Activated CD4-positive, alpha-beta memory T cell treated with anti-CD3 and anti-CD28 coated beads, Interleukin-2, amount 10 ng/mL, durations not matched to agents 7 days and 5 days (primary cell): ENCODE measurements at places on chromosomes 13 and 19.

- DNase-seq: no peak
Observed at GRCh38 chr13:73938372-73939070, 195.7 kb downstream of the KLF12 start.

GRCh38 chr19:39498798-39499642 lies at the start of gene DLL3:
TSS of gene DLL3 (plus strand) at chr19:39498947. CDS start at chr19:39498975, 28 bp downstream.
- no peak for DNase-seq

DNA sequence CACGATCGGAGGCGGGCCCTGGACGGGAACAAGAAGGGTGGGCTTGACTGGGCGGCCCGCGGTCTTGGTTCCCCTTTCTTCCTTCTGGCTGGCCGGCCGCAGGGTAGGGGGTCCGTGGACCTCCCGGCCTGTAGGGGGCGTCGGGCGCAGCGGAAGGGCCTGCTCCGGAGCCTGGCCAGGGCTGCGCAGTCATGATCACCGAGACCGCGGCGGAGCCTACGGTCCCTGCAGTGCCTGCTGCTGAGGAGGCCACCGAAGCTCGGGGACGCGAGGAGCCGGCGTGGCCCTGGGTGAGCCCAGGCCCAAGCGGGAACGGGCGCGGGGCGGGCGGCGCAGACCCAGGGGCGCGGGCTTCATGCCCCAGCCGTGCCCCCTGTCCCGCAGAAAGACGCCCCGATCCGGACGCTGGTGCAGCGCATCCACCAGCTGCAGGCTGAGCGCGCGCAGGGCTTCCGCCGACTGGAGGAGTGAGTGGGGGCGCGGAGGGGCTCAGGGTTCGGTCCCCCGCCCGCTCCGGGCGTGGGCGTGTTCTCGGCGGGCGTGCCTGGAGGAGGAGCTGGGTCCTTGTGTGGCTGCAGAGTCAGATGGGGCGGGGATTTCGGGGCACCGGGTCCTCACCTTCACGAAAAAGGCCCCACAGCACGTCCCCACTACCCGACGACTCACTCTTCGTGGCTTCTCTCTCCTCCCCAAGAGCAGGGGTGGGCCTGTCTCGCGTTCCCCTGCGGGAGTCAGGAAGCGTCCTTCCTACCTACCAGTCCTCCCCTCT lies at the start of gene REX1BD:
Gene REX1BD (plus strand): TSS at position 188 of the 769 bp plus-strand sequence. CDS start 4 bp downstream, at position 192.
- peak; percentile 83 for DNase-seq

DNA sequence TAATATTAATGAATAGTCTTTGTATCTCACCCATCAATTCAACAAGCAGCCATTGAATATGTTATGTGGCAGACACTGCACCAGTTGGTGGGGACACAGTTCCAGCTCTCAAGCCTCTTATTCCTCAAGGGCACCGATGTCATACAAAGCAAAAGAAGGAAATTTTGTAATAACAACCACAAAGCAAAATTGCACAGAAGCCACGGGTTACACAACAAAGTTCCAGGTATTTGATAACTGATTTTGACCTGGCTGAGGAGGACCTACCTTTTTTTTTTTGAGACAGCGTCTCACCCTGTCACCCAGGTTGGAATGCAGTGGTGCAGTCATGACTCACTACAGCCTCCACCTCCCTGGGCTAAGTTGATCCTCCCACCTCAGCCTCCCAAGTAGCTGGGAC lies 266.7 kb downstream of the FOXO1 start:
- no peak for DNase-seq

GRCh38 chr19:2043251-2043641 lies 7.8 kb downstream of the MKNK2 start:
- no peak for DNase-seq

- peak; percentile 39 for DNase-seq
Observed at GRCh38 chr13:99656844-99657381, 155.6 kb downstream of the TM9SF2 start.

GRCh38 chr13:34756572-34756971 lies 185.5 kb upstream of the NBEA start:
- no peak for DNase-seq

- no peak for DNase-seq
Observed at GRCh38 chr19:31838163-31838815, 489.1 kb upstream of the TSHZ3 start.

DNA sequence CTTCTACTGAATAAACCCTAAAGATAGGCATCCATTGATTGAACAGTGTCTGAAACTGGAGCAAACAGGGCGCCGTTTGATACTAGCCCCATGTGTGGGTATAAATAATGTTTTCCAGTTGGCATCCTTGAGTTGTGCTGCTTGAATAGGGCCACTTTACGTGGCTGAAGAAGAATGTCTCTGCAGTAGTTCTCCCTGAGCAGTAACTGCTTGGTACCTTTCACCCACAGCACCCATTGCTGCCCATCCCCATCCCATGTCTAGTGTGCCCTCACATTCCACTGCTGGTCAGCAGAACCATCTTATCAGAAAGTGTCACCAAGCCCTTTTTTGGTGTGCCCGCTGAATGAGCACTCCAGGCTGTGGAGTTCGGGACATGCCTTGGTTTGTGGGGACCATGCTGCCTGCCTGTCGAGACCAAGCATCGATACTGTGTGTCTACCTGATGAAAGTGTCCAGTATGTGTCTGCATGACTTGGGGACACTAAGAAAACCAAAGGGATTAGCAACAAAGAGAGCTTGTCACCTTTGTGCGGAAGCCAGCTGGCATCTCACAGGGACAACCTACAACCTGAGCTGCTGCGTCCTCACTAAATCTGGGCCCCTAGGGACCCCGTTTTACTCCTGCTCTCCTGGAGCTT lies 162.0 kb downstream of the TM9SF2 start:
- DNase-seq: no peak

GRCh38 chr13:43776501-43777079 lies 10.2 kb downstream of the ENOX1 start:
- no peak for DNase-seq

DNA sequence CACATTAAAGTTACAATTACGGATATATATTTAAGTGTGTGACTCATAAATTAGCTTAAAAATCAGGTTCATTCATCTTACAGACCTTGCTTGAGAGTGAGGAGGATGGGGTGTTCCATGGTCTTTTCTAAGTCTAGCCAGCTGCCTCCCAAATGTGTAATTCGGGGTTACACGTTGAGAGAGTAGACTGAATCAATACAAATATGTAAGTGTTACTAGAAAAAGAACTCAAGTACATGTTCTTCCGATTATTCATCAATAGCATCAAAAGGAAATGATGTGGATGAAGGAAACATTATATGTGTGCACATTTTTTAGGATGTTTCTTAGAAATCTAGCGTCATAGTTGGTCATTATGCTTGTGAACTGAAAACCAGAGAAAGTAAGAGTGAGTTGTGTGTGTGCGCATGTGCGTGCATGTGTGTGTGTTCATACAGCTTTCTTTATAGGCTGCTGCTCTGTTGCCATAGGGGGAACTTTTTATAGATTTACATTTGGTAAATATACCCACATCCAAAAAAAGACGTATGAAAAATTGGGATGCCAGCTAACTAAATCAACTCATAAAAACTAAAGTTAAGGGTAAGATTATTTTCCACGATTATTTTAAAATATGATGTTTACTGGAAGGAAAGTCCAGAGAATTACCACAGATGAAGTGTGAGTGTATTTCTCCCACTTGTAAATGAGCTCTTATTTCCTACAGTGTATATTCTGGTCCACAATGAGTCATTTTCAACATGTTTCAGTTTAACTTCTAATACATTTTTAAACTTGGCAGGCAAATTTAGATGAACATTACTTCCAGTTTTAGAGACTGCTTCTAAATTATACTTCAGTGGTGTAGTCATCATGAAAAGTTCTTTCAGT lies 82.4 kb downstream of the PIBF1 start:
- DNase-seq: no peak

- no peak for DNase-seq
Observed at GRCh38 chr19:47022541-47023447, 3.2 kb downstream of the NPAS1 start.

DNA sequence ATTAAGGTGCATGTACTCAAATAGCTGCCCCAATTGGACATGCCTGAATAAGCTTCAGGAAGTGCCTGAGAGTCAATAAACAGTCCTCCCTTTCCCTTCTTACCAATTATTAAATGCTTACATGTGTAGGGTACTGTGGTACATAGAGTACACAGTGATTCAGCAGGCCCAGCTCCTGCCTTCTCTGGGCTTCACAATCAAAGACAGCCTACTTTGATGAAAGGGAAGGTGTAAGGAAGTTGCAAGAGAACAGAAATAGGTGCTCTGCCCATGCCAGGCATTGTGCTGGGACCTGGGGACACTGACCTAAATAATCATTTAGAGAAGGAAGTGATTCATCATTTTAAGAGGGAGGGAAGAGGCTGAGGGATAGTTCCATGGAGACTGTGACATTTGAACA lies 17.2 kb downstream of the FRY start:
- no peak for DNase-seq

DNA sequence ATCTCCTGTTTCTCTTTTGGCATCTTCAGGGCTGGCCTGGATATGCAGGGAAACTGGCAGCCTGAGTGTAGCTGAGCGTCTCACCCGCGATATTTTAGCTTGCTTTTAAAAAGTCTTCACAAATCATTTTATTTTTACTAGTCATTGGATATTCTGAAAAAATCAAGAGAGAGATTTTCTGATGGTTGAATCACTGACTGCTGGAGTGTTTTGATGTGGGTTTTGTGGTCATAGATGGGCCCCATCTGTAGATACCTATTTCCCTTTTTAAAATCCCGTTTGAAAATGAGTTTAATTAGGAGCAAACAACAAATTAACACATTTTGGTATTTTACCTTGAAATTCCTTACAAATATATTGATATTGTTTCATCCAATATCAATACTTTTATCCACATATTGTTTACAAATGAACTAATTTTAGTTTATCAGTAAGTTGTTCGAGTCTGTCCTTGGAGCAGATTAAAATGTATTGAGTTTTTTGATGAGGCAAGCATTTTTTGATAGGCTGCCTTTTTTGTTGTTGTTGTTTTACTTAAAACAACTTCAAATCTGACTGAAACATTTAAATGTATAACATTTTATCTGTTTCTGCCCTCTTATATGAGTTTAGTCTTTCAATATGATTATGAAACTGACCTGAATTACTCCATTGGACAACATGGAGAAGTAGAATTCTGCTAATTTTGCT lies 21.5 kb upstream of the OXGR1 start:
- DNase-seq: no peak

GRCh38 chr19:29096896-29097295 lies 116.1 kb downstream of the UQCRFS1 start:
- DNase-seq: no peak

DNA sequence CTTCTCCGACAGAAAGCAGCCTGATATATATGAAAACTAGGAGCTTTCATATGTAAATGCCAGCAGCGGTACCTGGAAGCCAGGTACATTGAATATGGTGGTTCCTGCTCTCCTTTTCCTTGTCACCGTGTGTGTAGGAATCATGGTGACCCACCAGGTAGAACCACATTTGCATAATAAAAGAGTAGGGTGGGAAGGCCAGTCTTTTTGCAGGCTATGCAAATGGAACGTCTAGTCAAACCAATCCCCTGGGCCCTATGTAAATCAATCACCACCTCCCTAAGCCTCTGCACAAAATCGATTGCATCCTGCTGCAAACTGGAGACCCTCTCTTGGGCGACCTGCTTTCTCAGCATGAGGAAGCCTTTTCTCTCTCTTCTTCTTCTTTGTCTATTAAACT lies 22.2 kb upstream of the ZNF181 start:
- DNase-seq: no peak

GRCh38 chr19:17944301-17944700 lies 11.5 kb downstream of the CCDC124 start:
- no peak for DNase-seq

DNA sequence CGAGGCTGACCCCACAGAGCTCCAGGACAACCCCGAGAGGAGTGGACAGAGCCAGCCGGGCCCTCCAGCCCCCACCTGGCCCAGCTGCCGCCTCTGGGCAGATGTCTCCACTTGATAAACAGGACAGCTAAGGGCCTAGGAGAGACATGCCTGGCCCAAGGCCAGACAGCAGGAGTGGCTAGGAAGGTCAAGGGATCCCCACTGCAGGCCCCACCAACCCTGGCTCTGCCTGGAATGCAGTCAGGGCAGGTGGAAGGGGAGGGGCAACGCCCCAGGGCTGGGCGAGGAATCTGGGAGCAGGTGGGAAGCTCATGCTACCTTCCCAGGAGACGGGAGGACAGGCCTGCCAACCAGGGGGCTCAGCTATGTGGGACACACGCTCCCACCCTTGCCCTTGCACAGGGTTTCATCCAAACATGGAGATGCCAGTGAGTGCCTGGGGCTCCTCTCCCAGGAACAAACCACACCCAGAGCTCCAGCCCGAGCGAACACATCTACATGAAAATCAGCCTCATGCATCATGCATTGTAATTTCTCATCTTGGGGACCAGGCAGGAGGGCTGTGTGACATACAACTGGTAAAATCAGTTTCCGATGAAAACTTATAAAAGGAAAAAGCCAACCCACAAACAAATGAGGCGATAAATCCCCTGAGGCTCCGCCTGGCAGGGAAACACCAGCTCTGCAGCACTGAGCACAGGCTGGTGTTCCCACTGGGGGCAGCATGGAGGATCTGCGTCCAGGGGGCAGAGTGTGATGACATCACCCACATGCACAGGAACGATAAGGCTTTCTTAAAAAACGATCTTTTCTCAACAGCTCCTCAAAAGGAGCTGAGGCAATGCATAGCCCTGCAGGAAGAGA lies 25.0 kb downstream of the SH3GL1 start:
- no peak for DNase-seq

- no peak for DNase-seq
Observed at GRCh38 chr13:67075239-67075638, 154.9 kb downstream of the PCDH9 start.

GRCh38 chr13:50707628-50708027 lies 135.9 kb downstream of the DLEU7 start:
- no peak for DNase-seq

GRCh38 chr13:31793246-31793645 lies 53.9 kb downstream of the RXFP2 start:
- no peak for DNase-seq

DNA sequence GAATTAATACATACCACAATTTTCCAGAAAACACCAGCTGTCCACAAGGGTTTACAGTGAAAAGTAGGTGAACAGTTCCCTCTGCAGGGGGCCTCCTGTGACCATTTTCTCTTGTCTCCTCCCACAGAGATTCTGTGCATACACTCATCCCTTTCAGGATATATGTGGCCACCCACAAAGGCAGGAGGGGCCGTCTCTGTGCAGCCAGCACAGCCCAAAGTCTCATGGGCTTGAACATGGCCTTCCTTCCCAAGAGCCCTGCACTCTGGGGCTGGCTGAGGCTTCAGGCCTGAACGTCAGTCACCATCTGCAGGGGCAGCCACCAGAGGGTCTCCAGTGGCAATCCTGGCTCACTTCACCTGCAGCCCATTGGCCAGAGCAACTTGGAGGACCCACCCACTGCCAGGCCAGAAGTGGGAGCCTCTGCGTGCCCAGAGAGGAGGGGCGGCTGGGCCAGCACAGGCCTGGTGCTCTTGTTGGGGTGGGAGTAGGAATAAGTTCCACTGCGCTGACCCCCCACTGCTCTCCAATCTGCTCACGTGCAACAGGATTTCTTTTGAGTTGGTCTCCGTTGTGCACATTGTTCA lies 25.1 kb downstream of the TMEM161A start:
- no peak for DNase-seq

DNA sequence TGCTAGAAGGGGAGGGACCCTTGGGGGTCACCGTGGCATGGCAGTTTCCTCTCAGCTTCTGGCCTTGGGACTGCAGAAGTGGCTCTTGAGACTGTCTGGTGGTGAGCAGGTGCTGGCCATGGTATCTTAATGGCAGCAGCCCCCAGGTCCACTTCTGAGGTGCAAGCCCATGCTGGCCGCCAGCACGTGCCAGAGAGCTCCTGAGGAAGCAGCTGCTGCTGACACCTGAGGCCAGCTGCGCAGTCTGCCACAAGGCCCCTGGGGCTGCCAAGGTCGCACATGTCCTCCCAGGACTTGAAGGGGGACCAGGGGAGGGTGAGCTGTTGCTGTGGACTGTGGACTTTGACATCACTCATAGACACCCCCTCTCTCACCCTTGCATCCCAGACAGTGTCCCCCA lies 48.0 kb downstream of the NFIX start:
- no peak for DNase-seq
